ENCODE measurements at places on chromosomes 13 and 19.

DNA sequence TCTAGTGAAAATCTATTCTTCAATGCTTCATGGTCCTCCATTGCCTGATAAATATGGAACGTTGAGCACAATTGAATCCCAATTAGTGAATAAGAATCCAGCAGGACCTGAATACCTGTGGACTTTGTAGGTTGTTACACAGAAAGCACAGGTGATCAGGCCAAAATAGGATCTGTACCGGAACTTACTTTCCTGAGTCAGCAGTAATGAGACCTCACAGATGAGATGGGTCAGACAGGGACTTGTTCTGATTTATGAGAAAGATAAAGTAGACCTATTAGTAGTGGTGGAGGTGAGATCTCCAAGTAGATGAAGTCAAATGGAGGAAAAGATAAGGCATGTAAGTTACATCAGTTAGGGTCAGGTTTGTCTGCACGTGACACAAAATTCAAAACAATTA, 351.1 kb downstream of the MTUS2 start:
- DNase-seq = no peak

- no peak for DNase-seq
Measured at GRCh38 chr19:35060160-35060855, 18.8 kb downstream of the HPN start.

- no peak for DNase-seq
Measured at GRCh38 chr13:76638882-76639281, 247.3 kb downstream of the KCTD12 start.

DNA sequence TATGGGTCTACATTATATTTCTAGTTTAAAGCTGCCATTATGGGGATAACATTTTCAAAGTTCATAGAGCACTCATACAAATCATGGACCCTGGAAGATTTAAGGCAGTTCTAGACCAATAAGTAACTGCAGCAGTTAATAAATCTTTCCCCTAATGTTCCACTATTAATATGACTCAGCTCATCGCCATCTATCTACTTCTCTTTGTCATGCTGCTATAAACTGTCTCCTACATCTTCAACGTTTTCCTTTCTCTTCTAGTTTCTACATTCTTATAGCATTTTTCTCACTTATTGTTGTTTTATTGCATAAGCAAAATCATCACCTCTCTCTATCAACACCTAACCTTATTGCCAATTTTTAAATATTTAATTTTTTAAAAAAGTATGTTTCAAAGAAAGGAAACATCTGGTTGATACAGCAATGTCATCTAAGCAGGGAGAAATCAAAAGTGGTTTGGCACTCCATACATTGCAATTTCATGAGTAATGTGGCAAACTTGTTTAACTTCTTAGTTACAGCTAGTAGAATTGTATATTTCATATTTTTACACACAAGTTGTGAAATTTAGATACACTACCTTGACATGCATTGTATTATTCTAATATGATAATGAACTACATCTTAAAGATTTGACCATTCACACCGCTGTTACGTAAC, 1500.4 kb upstream of the MIR17HG start:
- DNase-seq = no peak

DNA sequence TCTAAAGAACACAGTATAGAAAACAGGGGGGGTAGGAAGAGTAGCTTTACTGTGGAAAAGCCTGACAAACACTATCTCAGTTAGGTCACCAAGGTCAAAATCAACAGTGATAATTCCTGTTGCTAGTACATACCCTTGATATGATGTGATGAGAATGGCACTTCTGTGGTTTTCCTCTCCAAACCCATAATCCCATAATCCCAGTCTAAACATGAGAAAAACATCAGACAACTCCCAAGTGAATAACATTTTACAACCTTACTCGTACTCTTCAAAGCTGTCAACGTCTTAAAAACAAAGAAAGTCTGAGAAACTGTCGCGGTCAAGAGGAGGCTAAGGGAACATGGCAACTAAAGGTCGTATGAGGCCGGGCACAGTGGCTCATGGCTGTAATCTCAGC, 137.6 kb downstream of the FOXO1 start:
- DNase-seq = no peak

DNA sequence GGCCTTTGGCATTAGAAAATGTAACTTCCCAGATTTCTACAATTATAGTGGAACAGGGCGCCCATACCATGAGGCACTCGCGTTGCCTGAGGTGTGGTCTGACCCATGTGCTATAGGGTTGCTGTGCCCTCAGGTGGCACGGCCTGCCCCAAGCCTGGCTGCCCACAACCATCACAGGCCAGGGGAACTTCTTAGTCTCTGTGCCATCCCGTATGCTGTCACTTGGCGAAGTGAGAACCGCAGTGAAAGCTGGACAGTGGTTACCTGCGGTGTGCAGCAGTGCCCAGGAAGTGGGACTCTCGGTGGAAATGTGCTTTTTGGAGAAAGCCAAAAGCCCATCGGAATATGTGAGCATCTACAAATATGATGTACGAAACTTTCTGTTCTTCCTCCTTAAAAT, 88.2 kb upstream of the GPR183 start:
- DNase-seq = no peak

GRCh38 chr19:14476673-14477401, 1.7 kb upstream of the PTGER1 start:
- no peak for DNase-seq

DNA sequence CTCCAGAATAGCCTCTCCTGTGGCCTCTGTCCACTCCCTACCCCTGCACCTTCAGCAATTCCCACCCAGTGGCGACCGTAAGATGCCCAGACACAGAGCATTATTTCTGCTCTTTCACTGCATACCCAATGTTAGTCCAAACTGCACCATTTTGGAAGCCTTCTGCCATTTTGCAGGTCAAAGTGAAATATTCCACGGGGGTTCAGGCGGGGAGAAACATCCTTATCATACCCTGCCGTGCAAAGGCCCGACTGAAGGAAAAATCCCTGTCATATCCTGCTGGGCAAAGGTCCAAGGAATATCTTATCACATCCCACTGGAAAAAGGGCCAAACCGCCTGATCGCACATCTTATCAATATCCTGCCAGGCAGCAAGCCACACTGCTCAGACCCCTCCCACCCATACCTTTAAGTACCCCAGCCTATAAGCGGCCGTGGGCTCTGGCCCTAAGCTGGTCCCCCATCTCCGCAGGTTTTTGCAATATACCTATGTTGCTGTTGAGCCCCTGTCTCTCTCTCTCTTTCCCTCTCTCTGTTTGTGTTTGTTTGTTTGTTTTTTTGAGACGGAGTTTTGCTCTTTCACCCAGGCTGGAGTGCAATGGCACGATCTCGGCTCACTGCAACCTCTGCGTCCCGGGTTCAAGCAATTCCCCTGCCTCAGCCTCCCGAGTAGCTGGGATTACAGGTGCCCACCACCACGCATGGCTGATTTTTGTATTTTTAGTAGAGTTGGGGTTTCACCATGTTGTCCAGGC, 18.2 kb downstream of the CLEC11A start:
- no peak for DNase-seq

All from stimulated activated CD8-positive, alpha-beta memory T cell treated with anti-CD3 and anti-CD28 coated beads, Interleukin-4, amount 100 ng/mL, for 4 hours (primary cell).